Osteoblast (primary cell): ENCODE measurements at places on chromosomes 16 and 17. TPM values are rescaled to one million over a fixed set of nuclear protein-coding genes. Genes with fewer than 3 reads are reported as not detected.

CCL5 gene
- total RNA-seq: under 0.01 and 0.36 TPM in 2 replicates

SLC12A3 gene
- not detected in 2 replicates for total RNA-seq

KRTAP4-4 gene
- not detected in 2 replicates for total RNA-seq

KRTAP17-1 gene
- not detected in 2 replicates for total RNA-seq

TBC1D3G gene
- total RNA-seq: 2.9 TPM in 1 of 2 replicates, not detected in the other

BCAR1 gene
- total RNA-seq: 66.9 and 75.3 TPM in 2 replicates

HS3ST6 gene
- not detected in 2 replicates for total RNA-seq

PIRT gene
- not detected in 2 replicates for total RNA-seq

KRTAP3-2 gene
- total RNA-seq: not detected in 2 replicates

APOBR gene
- under 0.01 TPM in 1 of 2 replicates, not detected in the other for total RNA-seq
